T-helper 1 cell (primary cell): ENCODE measurements at places on chromosomes 5 and 9.
A peak's percentile ranks its signal among the peaks of the same experiment; 100 is the strongest.

GRCh38 chr9:84702471-84702870 lies 32.9 kb downstream of the NTRK2 start:
- no peak for DNase-seq

DNA sequence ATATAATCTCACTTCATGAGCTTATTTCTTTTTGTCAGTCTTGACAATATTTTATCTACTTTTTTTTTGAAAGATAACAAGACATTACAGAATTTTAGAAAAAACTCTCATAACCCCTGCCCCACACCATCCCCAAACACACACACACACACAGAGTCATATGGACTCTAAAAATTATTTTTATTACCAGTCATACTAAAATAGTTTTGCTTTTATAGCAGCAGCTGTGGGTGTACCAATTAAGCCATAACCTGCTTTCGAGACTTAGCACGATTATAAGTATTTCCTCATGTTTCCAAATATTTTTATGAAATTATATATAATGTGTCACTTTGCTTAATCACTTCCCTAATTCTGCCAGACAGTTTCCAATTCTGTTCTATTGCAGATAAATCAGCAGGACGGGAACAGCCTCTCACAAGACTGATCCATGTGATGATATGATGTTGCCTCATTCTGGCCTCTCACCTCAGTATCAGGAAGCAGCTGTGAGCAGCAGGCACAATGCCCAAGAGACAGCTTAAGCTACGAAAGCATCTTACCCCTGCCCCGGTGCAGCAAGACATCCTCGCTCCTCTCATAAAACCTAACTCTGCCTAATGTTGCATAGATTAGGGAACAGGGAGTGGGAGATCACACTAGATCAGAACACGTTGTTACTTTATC lies 7.0 kb downstream of the PDCL start:
- DNase-seq = no peak

DNA sequence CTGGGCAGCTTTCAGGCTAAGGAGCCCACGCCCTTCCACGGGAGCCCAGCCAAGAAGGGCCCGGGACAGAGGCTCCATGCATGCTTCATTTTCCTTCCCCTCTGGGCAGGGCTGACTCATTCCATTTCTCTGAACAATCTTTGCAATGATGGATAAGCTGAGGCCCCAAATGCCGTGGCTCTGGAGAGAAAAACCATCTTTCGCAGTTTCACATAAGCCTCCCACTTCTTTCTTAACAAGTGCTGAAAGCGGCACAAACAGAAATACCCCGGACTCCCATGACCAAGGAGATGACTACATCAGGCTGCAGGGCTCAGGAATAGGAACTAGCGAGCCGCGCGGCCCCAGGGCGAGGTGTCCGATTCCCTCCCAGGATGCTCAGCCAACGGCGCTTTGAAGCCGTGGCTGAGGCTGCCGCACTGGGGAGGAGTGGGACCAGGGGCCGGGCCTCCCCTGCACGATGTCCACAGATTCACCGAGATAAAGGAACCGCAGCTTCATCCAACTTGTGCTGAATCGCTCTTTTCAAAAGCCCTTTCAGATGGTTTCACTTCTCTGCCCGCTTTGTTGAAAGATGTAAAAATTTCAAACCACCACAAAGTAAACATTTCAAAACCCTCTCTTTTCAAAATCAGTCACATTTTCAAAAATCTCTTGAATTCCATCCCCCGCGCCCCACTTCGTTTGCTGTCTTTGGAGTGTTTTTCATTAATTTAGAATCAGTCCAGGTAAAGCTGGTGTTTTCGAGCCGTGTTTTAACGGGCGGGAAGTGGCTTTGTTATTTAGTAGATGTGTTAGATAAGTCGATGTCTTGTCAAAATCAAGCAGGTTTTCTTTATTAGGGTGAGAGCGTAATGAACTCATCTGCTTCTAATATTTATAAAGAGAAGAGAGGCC lies 96.5 kb upstream of the LMX1B start:
- DNase-seq = no peak

DNA sequence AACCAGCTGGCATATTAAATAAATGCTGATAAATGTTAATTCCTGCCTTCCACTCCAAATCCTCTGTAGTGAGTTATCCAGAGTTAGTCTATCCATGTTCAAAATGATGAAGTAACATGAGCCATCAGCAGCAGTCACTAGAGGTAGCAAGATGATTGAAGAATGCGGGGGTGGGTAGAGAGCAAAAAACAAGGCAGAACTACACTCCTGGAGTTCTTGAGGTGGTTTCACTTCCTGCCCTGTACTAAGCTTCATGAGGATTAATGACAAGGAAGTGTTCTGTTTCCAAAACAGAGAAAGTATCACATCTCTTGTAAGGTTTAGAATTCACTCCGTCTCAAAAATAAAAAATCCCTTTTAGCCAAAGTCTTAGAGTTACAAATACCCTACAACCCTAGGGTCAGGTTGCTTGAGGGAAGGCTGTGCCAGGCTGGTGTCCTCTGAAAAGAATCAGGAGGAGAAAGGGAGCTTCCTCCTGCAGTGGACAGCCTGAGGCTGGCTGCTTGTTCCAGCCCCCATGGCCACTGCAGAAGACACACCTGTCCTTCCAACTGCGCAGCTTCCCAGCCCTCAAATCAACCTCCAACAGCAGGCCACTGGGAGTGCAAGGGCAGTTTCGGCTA lies 180.2 kb downstream of the DENND1A start:
- DNase-seq = no peak

DNA sequence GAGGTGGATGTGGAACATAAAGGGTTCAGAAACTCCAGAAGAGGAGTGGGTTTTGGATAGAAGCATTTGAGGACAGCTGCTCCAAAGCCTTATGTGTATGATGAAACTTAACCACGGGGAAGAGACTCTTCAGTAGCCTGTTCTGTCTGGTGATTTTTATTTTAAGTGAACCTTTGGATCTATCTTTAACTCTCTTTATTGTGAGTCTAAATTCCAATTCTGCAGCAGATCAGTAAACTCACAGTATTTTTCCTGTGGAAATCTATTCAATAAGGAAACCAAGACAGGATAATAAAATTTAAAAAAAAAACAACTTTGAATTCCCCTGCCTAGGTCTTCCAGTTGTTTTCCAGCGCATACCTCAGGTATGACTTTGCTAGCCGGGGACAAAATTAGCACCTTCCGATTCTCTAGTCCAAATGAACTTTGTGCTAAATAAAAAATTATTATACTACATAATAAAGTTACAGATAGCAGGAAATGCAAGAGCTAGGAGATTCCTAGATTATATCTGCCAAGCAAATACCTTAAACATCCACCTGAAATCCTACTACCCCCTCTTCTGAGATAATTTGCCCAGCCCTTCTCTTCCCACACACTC lies 101.9 kb downstream of the NLN start:
- no peak for DNase-seq

DNA sequence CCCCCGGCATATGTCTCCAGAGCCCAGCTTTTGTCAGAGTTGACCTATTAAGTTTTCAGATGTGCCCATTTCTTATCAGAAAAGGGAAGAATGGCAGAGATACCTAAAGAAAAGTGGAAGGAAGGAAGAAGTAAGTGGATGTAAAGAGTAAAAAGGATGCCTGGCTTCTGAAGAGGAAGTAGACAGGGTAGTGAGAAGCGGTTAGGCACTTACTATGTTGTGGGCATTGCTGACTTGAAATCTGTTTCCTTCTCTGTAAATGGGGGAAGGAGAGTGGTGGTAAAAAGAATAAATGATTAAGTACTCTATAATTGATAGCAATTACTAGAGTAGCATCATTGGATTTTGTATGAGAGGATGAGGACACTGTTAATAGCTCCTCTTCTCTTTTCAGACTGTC lies 9.9 kb downstream of the ANP32B start:
- DNase-seq = no peak

DNA sequence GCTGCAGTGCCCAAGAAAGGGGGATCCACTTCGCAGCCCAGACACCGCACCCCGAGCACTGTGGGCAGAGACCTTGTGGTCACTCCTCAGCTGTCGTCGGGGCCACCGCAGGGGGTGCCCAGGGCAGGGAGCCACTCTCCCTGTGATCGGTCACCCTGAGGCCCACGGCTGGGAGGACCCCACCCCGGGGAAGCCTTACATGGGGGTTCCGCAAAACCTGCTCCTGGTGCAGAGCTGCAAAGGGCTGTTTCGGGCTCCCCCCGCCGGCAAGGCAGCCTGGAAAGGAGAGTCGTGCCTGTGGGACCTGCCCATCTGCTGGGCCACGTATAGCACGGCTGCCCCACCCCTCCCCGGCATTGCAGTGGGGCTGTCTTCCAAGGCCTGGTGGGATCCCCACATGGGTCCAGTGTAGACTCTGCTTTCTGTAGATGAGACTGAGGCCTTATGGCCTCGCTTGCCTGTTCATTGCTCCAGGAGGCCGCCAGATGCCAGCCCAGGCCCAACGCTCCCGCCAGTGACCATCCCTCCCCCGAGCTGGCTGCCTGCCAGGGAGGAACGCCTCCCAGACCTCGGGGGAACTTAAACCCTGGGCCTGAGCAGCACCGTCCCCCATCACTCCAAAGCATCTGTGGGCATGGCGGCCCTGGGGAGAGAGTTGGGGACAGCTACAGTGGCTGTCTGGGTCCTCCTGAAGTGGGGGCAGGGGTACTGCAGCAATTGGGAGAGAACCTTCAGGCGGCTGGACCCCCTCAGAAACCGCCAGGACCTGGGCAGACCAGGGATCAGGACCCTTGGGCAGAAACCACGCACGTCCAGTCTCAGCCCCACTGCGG lies 1.6 kb upstream of the DNLZ start:
- DNase-seq = no peak

GRCh38 chr5:33462456-33462855 lies 21.7 kb downstream of the TARS1 start:
- no peak for DNase-seq

DNA sequence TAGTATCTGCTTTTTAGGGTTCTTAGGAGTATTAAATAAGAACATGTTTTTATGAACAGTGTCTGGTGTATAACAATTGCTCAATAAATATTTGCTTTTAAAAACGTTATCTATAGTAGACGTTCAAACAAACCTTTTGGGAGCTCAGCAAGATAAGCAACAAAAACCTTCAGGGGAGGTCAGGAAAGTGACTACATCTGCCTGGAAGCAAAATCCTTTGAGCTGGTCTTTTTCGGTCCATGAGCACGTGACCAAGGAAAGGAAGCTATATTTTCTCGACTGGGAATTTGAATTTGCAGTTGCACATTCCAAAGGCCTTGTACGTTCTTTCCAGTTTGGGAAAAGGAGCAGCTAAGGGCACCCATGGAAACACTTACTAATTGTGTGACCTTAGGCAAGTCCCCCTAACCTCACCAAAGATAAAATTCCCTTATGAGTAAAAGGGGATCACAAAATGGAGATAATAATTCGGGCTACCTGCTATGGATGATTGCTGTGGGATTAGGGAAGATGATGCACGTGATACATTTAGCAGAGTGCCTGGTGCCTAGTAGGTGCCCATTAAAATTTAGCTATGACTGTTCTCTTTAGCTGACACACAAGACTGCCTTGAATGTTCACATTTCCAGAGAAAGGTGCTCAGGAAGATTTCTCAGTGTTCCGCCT lies 45.4 kb downstream of the PTTG1 start:
- DNase-seq = no peak

DNA sequence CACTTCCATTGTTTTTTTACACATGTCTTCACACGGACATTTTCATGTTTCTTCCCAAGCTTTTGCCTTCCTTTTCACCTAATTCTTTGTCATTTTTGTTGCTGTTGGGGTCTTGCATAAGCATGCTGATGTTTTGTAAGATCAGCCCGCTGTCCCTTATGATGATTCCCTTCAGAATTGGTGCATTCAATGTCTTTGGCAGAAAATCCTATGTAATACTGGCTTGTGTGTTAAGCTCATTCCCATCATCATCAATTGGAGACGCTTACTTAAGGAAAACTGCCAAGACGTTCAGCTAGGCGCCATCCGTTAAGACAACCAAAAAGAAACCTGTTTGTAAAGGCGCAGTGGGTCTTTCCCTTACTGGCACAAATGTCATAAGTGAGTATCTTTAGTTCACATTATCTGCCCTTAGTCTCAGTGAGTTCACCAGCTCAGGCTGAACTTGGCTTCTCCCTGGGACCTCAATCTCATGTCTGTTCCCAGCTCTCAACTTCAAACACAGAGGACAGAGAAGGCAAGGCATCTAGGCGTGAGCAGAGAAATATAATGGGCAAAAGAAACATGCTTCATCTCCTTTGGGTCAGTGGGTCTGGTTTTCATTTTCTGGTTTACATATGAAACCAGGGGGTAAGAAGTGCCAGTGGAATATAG lies 97.9 kb downstream of the EFNA5 start:
- no peak for DNase-seq

GRCh38 chr5:19866090-19866450 lies 121.9 kb downstream of the CDH18 start:
- DNase-seq = no peak

GRCh38 chr9:87097238-87097637 lies 149.9 kb upstream of the GAS1 start:
- no peak for DNase-seq

GRCh38 chr9:4106760-4107143 lies 193.1 kb downstream of the GLIS3 start:
- no peak for DNase-seq

GRCh38 chr5:157312492-157312891 lies 46.6 kb downstream of the CYFIP2 start:
- peak; percentile 39 for DNase-seq

- no peak for DNase-seq
Observed at GRCh38 chr5:33067291-33067690, 356.2 kb downstream of the NPR3 start.

DNA sequence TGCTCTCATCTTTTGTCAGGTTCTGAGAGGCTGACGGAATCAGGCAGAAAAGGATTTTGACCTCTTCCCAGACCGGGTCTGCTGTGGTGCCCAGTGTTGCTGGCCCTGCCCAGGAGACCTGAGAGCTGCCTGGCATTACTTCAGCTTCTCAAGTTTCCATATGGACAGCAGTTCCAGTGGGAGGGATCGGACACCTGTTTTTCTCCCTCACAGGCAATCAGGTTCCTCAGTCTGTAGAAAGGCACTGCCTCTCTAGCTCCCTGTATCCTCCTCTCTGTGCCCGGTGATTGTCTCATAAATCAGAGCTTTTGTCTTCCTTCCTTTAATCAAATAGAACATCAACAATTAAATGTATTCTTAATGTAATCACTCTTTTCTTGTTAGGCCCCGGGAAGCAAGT lies 198.7 kb downstream of the SEMA6A start:
- DNase-seq = no peak

DNA sequence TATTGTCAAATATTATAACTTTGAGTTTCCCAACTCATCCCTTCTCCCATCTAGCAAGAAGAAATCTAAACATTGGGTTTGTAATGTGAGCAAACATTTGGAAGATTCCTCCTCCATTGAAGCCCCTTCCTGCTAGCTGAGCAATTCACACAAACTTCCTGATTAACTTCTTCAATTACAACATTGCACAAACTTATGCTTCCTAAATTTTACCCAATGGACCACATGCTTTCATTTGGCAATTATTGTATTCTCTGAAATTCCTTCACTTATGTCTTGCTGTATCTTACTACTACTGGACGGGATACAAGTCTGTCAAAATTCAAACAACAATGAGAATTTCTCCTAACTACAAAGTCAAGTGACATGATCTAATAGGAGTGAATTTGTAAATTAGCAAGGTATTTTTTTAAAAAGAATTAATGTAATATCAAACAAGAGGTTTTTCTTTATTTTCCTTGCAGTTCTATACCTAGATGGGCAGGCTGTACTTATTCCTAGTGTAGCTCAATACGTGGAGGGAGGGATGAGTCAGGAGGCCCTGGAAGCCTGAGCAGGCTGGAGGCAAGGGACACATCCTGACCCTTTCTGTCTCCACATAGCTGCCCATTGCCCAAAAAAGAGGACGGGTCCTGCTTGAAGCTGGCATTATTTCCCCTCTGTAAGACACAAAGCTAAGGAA lies 11.8 kb upstream of the IFNW1 start:
- no peak for DNase-seq
